Activated naive CD8-positive, alpha-beta T cell treated with anti-CD3 and anti-CD28 coated beads, Interleukin-2, amount 10 ng/mL, durations not matched to agents 7 days and 5 days (primary cell): ENCODE measurements at places on chromosomes 5 and 9. TPM values are rescaled to one million over a fixed set of nuclear protein-coding genes. Genes with fewer than 3 reads are reported as not detected.

Gene LOX
- not detected for total RNA-seq

Gene GLRA1
- not detected for total RNA-seq

GRCh38 chr5:67141644-67142043 lies 55.0 kb downstream of the CD180 start:
- no peak overlapping the region for H3K27ac ChIP-seq
- H3K36me3 ChIP-seq = peaks cover 12% of the 10 kb centered on the region
- DNase-seq = no peak
- no peak overlapping the region for H3K4me3 ChIP-seq
- no peaks in the 10 kb centered on the region for H3K4me1 ChIP-seq
- H3K27me3 ChIP-seq = no peaks in the 10 kb centered on the region

- H3K27me3 ChIP-seq = peaks cover 39% of the 10 kb centered on the region
- H3K4me3 ChIP-seq = peak overlapping the region; percentile 49
- no peak overlapping the region for H3K27ac ChIP-seq
- peak; percentile 73 for DNase-seq
These were observed 11.4 kb upstream of the ASS1 start for GRCh38 chr9:130433168-130433946.

GRCh38 chr5:7363067-7363677 lies 32.8 kb upstream of the ADCY2 start:
- no peaks in the 10 kb centered on the region for H3K36me3 ChIP-seq
- H3K27ac ChIP-seq = no peak overlapping the region
- no peaks in the 10 kb centered on the region for H3K27me3 ChIP-seq
- DNase-seq = no peak
- H3K4me1 ChIP-seq = no peaks in the 10 kb centered on the region

DNA sequence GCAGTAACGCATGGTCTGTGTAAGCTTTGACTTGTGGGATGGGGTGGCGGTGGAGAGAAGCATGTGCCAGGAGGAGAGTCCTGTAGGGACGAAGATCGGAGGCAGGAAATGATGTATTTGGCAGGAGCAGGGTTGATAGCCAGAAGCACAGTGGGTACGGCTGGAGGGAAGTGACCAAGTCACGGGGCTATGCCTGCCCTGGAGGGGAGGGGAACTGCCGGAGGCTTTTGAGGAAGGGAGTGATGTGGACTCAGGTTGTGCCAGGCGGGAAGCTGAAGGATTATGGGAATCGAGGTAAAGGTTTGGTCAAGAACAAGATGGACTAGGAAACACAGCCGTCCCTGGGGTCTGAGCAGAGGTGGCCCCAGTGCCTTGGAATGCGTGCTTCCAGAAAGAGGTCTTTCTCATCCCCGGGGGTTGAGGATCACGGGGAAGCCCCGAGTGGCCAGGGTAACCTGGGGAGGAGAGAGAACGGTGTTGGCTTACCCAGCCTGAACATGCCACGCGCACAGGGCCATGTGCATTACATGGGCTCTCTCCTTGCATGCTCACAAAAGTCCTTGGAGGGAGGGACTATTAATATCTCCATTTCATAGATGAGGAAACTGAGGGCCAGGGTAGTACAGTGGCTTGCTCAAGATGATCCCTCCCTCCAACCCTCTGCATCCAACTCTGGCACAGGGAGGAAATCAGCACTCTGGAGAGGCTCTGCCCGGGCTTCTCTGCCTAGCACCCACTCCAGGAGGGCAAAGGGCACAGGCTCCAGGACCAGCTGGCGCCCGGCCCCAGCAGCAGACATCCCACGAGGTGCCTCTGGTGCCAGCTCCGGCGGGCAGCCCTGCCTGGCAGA lies 253.8 kb downstream of the PBX3 start:
- H3K4me3 ChIP-seq = no peak overlapping the region
- DNase-seq = no peak
- H3K27ac ChIP-seq = no peak overlapping the region

- no peak overlapping the region for H3K27ac ChIP-seq
- H3K4me3 ChIP-seq = no peak overlapping the region
- no peak for DNase-seq
- no peaks in the 10 kb centered on the region for H3K36me3 ChIP-seq
- H3K27me3 ChIP-seq = peaks cover 5% of the 10 kb centered on the region
These were observed 264.0 kb downstream of the EPB41L4A start for GRCh38 chr5:112154940-112155686.
